Neural progenitor cell (in vitro differentiated cells): ENCODE measurements at places on chromosomes 7 and 10.

GRCh38 chr10:125441151-125441550, 241.8 kb downstream of the TEX36 start:
- no peak for DNase-seq

DNA sequence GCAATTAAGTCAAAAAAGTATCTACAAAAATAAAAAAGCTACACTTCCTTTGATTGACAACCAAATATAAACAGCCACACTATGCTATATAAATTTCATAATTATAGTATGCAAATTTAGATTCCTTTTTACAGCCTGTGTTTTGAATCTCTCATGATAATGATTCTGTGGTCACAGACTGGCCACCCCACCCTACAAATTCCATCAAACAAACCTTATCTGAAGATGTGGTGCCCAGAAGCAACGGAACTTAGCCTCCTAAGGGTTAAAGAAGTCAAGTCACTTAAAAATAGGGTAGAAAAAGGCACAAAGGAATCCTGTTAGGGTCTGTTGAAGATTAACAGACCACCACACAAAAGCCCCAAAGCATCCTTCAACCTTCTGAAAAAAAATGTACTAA, 351.8 kb downstream of the INHBA start:
- no peak for DNase-seq

GRCh38 chr7:102840404-102840803, 72.4 kb upstream of the LRRC17 start:
- no peak for DNase-seq

DNA sequence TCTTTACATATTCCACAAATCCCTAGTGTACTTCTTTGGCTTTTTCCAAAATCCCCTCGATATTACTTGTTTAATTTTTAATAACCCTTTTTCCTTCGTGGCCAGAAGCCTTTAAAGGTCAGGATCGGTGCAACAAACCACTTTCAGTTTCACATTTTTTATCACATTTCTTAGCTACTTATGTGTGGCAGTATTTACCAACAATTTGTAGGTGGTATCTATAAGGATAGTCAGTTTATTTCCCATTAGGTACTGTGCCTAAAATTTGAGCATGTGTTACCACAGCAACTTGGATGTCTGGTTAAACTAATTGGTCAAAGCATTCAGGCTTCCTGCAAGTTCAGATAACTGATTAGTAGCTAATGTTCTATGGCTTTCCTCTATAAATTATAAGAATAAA, 104.9 kb downstream of the CDK14 start:
- no peak for DNase-seq

- DNase-seq: no peak
Measured at GRCh38 chr7:100366411-100367250, 6.7 kb upstream of the PILRA start.
